Foreskin melanocyte (primary cell): ENCODE measurements at places on chromosomes 6 and 20.

GRCh38 chr6:15160812-15161211 lies 85.1 kb upstream of the JARID2 start:
- no peak for DNase-seq

- DNase-seq, result no peak
Measured at GRCh38 chr6:31683591-31683990, 2.7 kb upstream of the LY6G5C start.

- DNase-seq, result no peak
Measured at GRCh38 chr20:18727032-18727508, 86.5 kb upstream of the SCP2D1 start.

- DNase-seq, result no peak
Measured at GRCh38 chr6:27837625-27838057, 74.6 kb downstream of the OR2B2 start.

DNA sequence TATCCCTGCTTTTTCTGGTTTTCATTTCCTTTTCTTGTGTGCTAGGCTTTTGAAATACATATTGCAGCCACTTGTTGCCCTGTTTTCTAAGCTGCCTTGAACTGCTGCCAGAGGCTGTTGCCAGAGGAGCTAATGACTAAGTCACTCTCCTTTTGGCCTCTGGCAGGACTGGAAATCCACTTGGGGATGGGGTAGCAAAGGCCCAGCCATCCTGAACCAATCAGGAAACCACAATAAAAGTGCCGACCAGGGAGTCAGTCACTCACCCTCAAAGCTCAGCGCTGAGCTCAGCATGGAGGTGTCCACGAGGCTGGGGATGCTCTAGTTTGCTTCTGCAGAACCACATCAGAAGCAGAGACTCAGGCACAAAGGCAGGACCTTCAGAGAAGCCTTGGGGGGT lies 813.0 kb downstream of the DHX35 start:
- no peak for DNase-seq

- peak; percentile 17 for DNase-seq
Measured at GRCh38 chr6:111625461-111626391, 20.0 kb upstream of the TRAF3IP2 start.

DNA sequence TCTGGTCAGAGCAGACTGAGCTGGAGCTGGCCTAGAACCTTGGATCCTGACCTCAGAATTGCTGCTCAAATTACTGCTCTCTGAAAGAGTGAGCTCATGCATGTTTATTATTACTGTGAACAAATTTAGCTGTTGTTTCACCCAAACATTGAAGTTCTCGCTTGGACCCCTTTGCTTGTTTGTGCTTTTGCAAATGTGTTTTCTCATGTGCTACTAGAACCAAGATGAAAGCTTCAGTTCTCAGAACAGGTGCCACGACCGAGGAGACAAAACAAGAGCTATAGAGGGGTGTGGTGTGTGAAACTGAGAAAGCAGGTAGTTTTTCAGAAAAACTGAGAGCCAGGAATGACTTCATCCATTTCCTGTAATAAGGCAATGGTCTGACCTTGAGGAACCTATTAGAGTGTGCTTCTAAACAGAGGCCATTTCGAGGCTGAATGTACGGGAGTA lies 50.0 kb upstream of the ESR1 start:
- no peak for DNase-seq

- DNase-seq, result peak; percentile 15
Measured at GRCh38 chr20:36407199-36407733, 101.1 kb downstream of the DLGAP4 start.

DNA sequence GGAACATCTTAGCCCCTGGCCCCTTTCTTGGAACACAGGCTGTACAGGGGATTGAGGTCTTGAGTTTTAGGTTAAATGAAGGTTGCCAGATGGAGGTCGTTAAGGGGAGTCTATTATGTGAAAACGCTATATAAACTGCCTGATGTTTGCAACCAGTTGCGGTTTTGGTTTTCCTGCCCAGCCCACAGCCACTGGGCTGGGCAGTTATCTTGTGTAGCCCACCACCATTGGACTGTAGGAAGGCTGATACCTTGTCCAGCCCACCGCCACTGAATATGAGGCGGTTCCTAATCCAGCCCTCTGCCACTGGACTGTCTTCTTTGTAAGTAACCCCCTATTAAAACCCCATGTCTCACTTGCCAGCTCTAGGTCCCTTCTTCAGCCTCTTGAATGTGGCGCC lies 42.3 kb upstream of the COL21A1 start:
- no peak for DNase-seq

DNA sequence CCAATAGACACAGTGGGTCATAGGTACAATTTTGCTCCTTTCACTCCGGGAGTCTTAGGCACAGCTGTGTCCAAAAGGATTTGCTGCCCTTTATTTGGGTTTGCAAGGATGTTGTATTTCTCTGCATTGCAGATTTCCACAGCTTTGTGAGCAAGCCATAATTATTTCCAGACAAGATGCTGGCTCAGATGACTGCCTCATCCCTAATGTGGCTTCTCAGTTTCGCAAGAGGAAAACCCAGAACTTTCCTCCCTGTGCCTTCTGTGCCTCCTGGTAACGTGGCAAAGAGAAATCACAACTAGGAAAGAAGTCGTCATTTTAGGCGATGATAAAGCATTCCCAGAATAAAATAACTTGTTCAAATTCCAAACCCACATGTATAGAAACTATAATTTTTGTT lies 33.7 kb downstream of the FAM50B start:
- DNase-seq, result no peak

DNA sequence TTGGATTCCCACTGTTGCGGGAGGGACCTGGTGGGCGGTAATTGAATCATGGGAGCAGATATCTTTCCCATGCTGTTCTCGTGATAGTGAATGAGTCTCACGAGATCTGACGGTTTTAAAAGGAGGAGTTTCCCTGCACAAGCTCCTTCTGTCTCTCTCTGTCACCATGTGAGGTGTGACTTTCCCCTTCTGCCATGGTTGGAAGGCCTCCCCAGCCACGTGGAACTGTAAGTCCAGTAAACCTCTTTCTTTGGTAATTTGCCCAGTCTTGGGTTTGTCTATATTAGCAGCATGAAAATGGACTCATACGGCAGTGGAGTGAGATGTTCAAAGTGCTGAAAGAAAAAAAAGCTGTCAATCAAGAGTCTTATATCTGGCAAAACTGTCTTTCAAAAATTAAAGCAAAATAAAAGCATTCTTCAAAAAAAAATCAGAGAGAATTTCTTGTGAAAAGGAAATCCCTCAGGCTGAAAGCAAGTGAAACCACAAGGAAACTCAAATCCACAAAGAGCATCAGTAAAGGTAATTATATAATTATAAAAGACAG lies 15.5 kb upstream of the KIF25 start:
- DNase-seq, result no peak

DNA sequence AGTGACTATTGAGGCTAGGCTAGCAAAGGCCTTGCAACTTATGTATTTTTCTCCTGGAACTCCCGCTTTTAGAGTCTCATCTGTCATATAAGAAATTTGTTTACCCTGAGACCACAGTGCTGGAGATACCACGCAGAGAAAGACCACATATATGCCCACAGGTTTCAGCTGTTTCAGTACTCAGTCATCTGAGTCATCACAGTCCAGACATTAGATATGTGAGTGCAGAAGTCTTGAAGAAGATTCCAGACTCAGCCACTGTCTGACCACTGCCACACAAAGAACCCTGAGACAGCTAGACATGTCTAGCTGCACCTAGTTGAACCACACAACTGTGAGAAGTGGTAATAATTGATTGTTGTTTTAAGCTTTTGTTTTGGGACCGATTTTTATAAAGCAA lies 648.3 kb downstream of the EPM2A start:
- no peak for DNase-seq

DNA sequence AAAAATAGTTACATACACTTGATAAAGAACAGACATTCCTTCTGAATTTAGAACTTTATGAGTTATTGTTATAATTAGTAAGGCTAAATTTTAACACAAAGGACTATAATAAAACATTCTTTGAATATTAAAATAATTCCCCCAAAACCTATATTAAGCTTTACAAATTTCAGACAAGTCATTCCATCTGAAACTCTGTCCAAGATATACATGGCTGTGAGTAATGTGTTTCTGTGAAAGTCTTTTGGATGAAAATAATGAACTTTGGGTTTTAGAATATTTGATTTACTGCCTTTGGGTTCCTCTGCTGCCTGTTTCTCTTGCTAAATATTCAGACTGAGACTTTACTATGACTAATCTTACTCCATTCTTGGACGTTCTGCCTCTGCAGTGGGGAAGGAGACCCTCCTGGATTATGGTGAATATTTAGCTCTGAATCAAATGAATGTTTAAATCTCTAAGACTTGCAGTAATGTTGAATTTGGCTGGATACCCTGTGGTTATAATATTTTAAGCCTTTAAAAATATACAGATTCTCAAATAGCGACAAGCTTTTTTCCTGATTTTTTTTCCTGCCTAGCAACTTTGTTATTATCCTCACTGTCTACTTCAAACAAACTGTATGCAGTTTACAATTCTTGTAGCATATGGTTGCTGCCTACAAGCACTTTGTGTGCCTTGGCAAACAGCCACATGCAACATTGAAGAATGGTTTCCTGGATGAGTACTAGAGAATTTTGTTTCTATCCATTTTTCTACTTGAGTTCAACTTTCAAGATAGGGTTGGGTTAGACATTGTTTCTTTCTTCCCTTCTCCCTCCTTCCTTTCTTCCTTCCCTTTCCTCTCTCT lies 51.4 kb downstream of the TXLNB start:
- DNase-seq, result no peak

- no peak for DNase-seq
Measured at GRCh38 chr6:148240461-148240840, 102.2 kb upstream of the SASH1 start.

DNA sequence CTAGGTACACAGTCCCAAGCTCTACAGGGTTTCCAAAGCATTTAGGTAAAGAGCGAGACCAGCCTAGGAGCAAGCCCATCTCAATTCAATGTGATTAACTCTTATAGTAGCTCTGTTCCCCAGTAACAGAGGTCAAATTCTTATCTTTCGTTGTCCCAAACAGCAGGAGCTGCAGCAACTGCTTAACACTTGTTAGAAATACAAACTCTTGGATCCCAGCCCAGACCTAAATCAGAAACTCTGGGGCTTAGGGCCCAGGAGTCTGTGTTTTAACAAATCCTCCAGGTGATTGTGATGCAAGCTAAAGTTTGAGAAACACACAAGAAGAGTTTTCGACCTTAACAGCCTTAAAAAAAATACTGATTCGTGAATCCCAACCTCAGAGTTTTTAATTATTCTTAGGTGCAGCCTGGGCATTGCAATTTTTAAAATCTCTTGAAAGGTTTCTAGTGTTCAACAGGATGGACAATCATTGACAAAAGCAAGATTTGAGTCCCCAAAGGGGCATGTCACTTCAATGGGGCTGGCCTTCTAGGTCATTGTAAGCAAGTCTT lies 127.4 kb upstream of the HCRTR2 start:
- DNase-seq, result no peak

- no peak for DNase-seq
Measured at GRCh38 chr6:157760589-157761330, 62.3 kb upstream of the SNX9 start.

DNA sequence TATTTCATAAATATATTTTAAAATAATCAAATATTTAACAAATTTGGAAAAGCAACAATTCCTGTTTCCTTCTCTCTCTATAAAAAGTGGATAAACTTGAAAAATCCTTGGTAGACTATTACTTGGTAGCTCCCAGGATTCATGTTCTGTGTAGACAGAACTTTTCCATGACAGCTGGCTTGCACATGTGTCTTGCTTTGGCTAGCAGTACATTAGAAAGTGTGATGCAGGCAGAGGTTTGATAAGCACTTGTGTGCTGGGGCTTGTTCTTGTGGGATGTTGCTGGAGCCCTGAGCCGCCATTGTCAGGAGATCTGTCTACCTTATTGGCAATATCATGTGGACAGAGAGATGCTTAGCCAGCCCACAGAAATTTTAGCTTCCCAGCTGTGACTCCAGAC lies 327.2 kb downstream of the CDKAL1 start:
- DNase-seq, result no peak

DNA sequence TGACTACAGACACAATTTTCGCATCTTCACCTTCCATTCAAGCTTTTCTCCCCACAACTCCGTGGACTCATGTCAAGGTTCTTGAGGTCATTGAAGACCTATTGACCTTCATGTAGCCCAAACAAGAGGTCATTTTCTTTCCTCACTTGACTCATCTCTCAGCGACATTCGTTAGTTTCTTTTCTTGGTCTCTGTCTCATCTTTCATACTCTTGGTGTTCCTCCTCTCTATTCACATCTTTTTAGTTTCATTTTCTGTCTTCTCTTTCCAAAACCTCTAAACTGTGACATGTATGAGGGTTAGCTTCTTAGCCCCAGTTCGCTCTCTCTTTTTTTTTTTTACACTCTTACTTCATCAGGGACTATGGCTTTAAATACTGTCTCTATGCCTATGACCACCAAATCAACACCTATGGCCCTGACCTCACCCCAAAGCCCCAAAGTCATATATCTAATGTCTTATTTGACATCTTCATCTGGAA lies 128.6 kb upstream of the BACH2 start:
- no peak for DNase-seq

- DNase-seq, result no peak
Measured at GRCh38 chr6:92763274-92763584, 656.1 kb downstream of the EPHA7 start.

DNA sequence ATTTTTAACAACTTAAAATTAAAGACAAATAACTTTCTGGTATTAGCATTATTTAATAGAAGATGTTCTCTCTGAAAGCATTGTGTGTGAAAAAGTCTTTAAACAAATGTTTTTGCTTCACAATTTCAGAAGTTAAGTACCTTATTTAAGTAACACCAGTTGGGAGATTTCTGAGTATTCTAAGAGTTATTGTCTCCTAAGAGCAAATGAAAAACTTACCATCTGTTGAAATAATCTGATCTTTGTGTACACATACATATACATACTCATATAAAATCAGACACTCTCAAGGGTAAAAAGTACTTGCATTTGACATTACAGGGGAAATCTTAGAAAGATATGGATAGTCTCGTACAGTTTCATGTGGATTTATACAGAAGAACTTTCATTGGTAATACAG lies 2.4 kb downstream of the BTBD3 start:
- DNase-seq, result no peak

DNA sequence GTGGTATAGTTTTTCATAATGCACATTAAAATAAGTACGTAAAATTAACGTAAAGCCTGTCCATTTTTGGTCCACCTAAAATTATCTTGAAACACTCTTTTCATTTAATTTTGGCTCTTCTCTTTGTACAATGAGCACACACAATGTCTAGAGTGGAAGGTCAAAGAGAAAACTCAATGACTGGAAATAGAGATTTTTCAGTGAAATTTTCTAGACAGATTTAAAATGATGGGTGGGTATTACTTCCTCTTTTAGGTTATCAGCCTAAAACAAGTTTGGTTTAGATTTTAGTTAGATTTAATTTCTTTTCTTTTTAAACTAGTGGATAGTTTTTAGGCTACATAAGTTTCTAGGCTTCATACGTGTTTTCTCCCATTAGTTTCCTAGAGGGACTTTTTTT lies 24.9 kb downstream of the DSE start:
- no peak for DNase-seq

GRCh38 chr6:148445116-148445515 lies 102.5 kb downstream of the SASH1 start:
- no peak for DNase-seq

GRCh38 chr6:87483929-87484328 lies 11.2 kb downstream of the SLC35A1 start:
- DNase-seq, result no peak

GRCh38 chr6:83436674-83437073 lies 5.8 kb upstream of the ME1 start:
- no peak for DNase-seq
